ENCODE measurements at places on chromosomes 11 and 22.

DNA sequence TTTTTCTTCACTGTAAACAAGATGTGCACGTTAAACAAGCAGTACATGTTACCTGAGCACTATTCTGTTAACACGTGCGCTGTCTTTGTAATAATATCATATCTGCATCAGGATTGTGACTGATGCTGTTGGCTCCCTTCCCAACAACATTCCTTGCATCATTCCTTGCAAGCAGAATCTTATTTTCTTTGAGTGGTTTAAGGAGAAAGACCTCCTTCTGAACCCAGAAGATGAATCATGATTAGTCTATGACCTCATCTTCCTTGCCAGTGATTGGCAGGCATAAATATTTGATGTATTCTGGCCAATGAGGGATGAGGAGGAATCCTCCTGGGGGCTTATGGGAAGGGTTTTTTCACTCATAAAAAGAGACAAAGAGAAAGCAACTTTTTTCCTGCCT, 46.2 kb downstream of the C11orf71 start:
- no peak for DNase-seq

DNA sequence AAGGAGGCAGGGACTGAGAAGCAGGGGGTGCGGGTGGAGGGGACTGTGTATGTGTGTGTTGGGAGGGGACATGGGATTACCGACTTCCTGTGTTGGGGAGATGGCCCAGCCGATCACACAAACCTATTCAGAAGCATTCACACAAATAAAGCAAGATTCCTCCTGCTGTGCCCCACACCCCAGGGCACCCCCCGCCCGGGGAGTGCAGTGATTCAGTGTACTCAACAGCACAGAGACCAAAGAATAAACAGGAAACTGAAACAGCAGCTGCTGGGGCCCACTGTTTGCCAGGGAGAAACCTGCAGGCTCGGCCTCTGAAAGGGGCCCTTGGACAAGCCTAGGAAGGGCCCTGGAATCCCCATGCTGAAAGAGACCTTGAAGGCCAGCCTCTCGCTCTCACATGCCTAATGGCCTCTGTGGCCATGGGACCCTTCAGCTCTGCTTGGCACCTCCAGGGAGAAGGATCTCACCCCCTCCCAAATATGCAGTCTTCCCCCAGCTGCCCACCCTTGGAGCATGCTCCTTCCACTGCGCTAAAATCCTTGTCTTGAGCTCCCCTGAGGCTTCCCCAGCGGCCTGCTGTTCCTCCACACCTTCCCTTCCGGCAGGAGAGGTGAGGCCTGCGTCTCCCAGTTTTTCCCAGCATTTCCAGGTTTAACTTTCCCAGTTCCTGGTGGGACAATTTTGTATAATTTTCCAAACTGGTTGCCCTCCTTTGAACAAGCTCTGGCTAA, 72.9 kb downstream of the CSNK2A3 start:
- DNase-seq, result no peak

DNA sequence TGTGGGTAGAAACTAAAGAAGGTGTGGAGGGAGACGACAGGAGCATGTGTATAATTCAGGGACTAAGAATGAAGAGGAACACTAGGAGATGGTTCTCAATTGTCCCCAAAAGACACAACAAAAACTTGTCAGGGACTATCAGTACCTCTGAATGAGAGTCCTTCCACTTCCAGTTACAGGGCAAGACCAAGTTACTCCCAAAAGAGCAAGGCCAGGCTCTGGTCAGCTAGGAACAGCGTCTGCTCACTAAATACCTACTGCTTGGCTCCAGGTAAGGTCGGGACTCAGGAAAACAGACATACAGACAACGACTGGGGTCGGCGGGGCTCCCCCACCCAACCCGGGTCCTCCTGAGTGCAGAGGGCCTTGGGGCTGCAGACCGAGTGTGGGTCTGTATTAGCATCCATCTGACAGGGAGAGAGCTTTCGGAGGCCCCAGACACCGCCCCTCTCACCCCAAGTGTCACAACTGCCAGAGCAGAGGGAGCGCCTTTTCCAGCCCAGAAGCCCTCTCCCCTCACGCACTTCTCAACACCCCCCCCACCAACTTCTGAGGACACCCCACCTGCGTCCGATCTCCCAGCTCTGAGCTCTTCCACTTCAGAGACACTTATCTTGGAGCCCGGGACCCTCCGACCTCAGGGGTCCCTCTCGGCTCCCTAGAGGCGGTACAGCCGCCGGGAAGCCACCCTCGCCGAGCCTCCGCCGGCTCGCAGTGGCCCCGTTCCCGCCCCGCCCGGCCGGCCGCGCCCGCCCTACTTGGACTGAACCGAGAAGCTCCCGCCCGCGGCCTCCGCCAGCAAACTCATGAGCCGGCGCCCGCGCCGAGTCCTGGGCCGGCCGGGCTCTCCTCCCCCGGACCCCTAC, 522 bp downstream of the RHOG start:
- DNase-seq, result no peak

GRCh38 chr11:2930704-2931419, 1.6 kb upstream of the PHLDA2 start:
- peak; percentile 19 for DNase-seq

GRCh38 chr11:1779034-1779805, 15.5 kb upstream of the CTSD start:
- no peak for DNase-seq

DNA sequence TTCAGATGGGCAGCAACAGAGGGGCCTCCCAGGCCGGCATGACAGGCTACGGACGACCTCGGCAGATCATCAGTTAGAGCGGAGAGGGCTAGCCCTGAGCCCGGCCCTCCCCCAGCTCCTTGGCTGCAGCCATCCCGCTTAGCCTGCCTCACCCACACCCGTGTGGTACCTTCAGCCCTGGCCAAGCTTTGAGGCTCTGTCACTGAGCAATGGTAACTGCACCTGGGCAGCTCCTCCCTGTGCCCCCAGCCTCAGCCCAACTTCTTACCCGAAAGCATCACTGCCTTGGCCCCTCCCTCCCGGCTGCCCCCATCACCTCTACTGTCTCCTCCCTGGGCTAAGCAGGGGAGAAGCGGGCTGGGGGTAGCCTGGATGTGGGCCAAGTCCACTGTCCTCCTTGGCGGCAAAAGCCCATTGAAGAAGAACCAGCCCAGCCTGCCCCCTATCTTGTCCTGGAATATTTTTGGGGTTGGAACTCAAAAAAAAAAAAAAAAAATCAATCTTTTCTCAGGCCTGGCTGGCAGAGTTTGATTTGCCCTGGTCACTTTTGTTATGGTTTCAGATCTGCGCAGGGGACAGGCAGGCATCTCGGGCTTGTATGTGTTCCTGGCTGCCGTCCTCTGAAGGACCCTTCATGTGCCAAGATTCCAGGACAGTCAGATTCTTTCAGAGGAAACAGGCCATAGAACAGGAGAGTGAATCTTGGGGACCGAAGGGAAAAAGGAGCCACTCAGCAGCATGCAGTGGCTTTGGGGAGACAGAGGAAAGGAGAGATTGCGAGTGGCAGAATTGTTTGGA, 5.3 kb downstream of the TAGLN start:
- DNase-seq, result no peak

- no peak for DNase-seq
Measured at GRCh38 chr11:76102802-76103201, 103.5 kb downstream of the WNT11 start.

- DNase-seq, result no peak
Measured at GRCh38 chr11:27563201-27563600, 56.6 kb upstream of the LIN7C start.

DNA sequence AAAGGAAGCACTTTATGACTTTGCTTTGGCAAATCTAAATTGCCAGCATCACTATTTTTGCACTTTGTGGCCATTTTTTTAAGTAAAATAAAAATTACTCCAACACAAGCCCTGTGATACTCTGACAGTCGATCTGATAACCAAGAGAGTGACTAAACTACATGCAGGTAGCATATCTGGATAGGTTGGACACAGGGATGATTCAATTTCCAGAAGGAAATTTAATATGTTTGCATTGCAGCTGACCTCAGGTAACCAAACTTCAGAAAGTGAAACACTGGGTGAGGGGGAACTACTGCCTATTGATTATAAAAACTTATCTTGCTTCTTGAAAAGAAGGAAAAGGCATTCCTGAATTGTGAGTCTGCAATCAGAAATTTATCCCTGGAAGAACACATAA, 13.9 kb downstream of the OR5B3 start:
- DNase-seq, result no peak

DNA sequence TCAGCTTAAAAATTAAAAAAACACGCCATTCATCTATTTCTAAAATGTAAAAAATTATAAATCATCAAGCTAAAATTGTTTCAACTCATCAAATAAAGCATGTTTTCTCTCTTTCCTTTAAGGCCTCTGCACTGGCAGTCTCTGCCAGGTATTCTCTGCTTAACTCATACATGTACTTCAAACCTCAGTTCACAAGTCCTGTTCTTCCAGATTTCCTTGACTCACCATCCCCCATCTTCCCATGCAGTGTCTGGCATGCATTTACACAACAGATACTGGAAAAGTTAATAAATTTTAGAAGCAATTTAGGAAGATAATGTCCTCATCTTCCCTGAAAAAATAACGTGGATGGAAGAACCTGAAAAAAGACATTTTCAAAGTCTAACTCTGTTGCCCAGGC, 32.5 kb downstream of the CSTF3 start:
- DNase-seq, result no peak

- DNase-seq, result no peak
Measured at GRCh38 chr11:124153821-124154220, 29.3 kb upstream of the OR10D3 start.

DNA sequence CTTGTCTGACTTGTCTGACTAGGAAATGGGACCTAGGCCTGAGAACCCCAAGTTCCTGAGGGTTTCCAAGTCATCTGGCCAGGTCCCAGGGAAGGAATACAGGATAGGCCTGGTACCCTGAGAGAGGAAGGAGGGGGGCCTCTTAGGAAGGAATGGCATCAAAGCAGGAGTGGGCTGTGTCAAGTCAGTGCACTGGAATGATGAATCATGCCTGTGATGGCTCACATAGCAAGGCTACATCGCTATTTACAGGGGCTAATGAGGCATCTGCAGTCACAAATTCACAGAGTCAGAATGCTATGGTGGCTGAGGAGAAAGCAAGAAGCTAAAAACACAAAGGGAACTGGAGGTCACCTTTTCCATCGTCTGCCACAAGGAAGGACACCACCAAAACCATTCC, 247.3 kb downstream of the NXPE2 start:
- DNase-seq, result no peak

GRCh38 chr11:117037279-117037974, 60.8 kb downstream of the SIK3 start:
- DNase-seq, result no peak

DNA sequence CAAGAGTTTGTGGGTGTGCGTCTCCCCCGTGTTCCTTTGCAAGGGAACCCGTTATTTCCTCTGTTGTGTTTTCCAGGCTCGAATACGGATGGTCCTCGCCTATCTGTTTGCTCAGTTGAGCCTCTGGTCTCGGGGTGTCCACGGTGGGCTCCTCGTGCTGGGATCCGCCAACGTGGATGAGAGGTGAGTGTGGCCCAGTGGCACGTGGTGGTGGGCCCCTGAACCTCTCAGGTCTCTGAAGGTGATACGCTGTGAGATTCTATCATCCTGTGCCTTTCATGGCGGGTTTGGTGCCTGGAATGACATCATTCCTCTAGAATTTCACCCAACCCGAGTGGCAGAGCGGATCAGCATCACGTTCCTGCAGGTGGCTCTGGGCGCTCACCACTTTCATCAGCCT, 32.5 kb downstream of the NADSYN1 start:
- DNase-seq, result no peak

DNA sequence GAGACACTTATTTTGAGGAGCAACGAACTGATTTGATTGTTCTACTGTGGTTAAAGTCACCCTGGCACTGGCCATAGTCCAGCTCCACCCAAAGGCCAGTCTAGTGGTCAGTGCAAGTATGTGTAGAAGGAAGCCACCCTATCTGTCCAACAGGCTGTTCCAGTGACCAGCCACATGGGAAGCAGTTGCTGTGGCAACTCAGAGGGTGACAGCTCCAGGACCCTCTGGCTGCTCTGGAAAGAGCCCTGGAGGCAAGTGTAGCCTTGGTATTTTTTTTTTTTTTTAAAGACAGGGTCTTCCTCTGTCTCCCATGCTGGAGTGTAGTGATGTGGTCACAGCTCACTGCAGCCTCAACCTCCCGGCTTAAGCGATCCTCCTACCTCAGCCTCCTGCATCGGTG, 27.8 kb downstream of the LMO1 start:
- no peak for DNase-seq

DNA sequence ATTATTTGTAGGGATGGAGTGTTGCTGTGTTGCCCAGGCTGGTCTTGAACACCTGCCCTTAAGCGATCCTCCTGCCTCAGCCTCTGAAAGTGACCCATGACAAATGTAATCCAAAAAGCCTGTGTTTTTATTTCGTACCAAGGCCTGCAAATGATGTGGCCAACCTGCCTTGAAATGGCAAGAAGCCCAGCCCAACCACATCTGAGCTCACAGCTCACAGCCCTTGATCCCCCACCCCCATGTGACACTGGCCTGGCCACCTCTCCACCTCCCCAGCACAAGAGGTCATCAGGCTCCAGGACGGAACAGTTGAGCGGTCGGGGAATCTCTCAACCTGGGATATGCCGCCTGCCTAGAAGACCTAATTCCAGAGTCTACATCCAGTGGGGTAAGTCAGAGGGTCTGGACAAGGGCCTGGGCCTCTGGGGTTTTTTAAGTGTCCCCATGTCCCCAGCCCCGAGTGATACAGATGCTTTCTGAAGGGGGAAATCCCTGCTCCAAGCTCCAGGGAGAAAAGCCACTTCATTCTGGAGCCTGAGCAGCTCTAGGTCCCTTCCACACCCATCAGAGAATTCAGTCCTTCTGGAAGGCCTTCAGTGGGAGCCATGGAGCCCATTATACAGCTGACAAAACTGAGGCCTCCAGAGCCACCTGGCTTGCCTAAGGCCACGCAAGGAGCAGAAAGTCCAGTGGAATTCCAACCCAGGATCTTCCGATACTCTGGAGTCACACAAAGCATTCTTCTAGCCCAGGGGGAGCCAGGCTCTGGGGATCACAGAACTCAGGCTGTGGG, 70.7 kb downstream of the MN1 start:
- DNase-seq, result no peak

DNA sequence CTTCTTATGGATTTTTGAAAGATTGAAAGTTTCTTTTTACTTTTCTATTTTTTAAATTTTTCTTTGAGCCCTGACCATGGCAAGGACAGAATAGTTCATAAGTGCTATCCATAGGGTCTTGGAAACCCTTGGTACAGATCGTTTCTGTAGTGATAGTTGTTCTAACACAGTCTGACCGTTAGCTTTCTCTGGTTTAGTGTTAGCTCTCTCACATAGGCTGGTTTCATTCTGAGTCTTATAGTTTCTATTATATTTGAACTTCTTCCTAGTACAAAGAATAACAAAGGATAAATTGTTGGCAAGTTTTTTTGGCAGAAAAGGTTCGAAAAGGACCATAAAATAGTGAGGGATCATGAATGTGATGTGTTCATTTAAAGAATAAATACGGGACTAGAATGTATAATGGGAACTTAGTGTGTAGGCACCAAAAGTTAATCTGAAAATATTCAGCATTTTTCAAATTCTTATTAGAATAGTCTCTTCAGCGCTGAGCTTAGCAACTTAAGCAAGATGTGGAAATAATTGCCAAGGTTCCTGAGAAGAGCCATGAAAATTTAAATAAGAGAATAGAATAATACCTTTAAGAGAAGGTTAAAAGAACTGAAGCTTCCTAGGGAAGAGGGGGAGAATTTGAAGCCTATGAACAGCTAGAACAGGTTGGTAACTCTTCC, 24.1 kb downstream of the FDX1 start:
- no peak for DNase-seq
